Retinal pigment epithelial cell (primary cell): ENCODE measurements at places on chromosomes 13 and 19.

DNA sequence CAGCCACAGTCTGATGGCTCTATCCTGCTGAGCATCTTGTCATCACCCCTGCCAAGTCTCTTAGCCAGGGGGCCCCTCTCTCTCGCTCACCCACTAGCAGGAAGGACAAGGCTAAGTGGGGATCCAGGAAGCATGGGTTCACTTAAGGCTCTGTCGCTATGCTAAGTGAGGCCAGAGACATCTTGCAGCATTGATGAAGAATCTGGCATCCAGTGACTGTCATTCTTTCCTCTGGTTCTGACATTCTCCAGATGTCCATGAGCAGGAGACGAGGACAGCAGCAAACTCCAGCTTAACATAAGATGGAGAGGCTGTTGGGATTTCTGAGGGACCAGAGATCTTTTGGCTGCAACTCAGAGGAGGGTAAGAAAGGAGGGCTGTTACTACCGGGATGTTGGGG is 230.2 kb downstream of the TSHZ3 start:
- no peak for DNase-seq

DNA sequence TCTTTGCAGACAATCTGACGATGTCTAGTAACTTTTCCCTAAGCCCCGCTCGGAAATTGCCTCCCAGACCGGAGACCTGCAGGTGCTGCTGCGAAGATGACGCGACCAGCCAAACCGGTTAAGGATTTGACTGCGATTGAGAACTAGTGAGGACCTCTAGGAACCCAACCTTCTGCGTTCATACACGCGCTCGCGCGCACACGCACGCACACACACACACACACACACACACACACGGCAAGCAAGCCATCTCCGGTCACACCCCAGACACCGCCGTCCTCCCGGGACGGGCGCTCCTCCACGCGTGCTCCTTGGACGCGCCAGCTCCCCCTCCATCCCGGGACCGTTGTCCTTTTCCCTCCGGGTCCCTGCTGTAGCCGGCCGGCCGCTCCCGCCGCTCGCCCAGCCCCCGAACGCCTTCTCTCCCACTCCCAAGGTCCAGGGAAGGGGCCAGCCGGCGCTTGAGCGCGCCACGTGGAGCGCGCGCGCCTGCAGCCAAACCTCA is 1.2 kb downstream of the TBC1D4 start:
- no peak for DNase-seq

- no peak for DNase-seq
Observed at GRCh38 chr19:46493236-46494145, 2.2 kb downstream of the PNMA8B start.

- no peak for DNase-seq
Observed at GRCh38 chr13:43669101-43669500, 117.7 kb downstream of the ENOX1 start.

DNA sequence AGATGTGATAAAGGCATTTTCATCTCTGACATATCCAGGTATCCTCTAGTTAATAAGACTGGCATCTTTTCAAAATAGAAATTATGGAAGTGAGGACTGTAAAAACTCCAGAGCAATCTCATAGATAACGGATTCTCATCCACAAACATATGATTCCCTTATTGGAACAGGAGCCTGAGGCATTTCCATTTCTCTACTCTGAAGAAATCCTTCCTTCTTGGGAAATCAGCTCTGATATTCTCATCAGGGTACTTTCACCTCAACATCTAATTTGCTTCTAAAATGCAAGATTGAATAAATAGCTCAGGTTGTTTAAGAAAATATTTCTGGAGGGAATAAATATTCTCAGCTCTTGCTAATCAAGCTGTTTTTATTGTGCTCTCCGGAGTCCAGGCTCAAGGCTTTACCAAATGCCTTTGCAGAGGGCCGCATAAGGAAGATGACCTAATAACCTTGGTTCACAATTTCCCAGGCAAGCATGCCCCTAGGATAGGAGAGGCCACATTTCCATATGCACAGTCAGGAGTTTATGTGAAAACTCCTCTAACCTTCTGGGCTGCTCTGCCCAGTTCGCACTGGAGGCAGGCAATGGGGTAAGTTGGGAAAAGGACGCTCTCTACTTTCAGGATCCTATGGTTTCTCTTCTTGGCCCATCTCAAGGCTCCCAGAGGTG is 44.0 kb upstream of the RFC3 start:
- DNase-seq: no peak

DNA sequence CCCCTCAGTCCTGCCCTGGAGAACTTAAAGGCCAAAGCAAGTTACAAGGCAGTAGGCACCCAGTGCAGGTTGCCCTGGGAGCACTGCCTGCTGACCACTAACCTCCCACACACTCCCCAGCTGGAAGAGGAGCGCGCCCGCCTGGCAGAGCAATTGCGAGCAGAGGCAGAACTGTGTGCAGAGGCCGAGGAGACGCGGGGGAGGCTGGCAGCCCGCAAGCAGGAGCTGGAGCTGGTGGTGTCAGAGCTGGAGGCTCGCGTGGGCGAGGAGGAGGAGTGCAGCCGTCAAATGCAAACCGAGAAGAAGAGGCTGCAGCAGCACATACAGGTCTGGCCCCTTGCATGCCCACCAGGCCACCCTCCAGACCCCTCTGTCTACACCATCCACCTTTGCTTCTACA is 61.1 kb downstream of the KCNC3 start:
- DNase-seq: no peak

DNA sequence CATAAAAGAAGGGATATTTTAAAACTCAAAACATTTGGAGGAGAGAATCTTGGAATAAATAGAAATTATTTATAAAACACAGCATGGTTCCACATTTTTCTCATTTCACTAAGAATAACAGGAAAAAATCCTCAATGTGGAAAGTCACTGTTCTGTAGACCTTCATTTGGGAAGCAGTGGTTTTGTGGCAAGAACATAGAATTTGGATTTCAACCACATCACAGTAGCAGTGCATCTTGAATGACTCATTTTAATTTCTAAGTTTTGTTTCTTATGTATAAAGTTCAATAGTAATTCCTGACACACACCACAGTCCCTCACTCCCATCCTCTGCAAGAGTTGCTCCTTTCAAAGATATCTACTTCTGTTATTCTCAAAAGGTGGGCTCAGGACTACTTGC is 264.0 kb downstream of the ENOX1 start:
- DNase-seq: no peak

- no peak for DNase-seq
Observed at GRCh38 chr19:53977429-53977990, 13.9 kb upstream of the CACNG6 start.

- no peak for DNase-seq
Observed at GRCh38 chr13:40211586-40211968, 454.9 kb downstream of the FOXO1 start.

DNA sequence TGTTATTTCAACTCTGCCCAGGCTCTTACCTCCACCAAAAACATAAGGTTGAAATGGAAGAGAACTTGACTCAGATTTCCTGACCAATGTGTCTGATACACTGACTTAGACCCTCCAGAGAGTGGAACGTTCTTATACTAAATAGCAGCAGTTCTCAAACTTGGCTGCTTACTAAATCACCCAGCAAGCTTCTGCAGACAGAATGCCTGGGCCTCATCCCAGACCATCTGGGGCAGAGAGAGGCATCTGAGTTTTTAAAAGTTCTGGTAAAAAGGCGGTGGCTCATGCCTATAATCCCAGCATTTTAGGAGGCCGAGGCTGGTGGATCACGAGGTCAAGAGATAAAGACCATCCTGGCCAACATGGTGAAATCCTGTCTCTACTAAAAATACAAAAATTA is 46.3 kb downstream of the NEK5 start:
- DNase-seq: no peak

GRCh38 chr13:20301403-20302071 is 69.4 kb upstream of the GJB6 start:
- no peak for DNase-seq

DNA sequence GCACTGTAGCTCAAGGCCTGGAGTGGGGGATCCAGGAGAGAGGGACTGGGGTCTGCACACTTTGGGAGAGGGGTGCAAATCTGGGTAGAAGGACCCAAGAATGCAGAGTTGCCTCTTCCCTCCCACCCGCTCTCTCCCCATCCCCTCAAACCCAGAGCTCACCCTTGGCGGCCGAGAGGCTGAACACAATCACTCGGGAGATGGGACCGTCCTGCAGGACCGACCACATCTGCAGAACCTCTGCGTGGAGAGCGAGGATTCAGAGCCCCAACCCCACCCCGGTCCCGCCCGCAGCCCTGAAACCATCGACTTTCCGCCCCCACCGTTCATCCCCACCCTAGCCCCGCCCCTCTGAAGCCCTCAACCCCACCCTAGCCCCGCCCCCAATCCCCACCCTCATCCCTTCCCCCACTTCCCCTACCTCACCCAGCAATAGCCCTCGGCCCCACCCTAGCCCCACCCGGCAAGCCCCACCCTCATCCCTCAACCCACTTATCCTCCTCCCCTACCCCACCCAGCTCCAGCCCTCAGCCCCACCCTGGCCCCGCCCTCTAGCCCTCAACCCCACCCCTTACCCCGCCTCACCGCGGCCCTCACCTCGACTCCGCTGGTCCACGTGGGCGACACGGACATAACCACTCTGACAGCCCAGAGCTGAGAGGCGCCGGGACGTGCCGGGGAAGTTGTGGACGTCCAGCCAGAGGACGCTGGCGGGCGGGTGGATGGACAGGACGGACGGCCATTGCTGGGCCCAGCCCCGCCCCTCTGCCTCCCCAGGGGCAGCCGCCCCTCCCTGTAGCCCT is 4.1 kb downstream of the KPTN start:
- DNase-seq: no peak

GRCh38 chr13:96967248-96967745 is 27.0 kb downstream of the OXGR1 start:
- no peak for DNase-seq

DNA sequence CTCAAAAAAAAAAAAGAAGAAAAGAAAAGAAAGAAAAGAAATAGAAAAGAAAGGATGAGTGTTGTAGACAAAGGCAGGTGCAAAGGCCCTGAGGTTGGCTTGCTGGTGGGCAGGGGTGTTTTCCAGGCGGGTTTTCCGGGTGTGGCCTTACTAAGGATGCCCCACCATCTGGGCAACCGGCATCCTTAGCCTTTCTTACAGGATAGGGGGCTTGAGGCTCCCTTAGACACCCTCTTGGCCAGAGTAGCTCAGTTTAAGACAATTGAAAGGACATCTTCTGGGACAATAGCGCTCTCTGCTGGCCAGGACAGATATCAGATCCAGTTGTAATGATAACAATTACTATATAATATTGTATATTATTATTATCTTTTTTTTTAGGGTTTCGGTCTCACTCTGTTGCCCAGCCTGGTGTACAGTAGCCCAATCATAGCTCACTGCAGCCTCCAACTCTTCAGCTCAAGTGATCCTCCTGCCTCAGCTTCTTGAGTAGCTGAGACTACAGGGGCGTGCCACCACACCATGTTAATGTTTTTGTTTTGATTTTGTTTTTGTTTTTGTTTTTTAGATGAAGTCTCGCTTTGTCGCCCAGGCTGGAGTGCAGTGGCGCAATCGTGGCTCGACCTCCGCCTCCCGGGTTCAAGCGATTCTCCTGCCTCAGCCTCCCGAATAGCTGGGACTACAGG is 1.4 kb upstream of the QTRT1 start:
- DNase-seq: no peak

DNA sequence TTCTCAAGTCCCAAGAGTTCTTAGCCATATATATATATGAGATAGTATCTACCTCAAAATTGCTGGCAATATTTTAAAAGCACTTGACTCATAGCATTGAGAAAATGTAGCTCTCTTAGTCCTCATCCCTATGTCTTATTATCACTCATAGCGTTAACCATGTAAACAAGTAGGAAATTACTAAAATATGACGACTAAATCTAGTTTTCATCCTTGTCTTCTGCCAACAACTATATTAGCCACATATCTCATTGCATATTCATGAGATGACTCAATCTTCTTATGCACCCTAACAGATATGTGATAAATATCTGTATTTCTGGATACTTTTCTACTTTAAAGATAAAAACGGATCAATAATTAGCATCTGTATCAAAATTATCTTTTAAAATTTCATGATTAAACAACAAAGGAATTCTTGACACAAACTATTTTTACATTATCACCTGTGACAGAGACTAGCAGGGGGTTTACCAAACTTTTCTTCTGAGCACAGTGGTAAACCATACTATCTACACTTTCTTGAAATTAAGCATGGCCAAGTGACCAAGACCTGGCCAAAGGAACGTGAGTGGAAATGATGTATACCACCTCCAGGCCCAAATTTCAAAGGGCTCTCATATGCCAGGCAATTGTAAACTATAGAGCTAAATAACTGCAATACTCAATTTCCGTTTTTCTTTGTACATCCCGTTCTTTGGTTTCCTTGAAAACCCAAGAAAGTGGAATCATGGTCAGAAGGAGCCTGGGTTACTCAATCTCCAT is 45.7 kb downstream of the ZC3H13 start:
- DNase-seq: no peak

DNA sequence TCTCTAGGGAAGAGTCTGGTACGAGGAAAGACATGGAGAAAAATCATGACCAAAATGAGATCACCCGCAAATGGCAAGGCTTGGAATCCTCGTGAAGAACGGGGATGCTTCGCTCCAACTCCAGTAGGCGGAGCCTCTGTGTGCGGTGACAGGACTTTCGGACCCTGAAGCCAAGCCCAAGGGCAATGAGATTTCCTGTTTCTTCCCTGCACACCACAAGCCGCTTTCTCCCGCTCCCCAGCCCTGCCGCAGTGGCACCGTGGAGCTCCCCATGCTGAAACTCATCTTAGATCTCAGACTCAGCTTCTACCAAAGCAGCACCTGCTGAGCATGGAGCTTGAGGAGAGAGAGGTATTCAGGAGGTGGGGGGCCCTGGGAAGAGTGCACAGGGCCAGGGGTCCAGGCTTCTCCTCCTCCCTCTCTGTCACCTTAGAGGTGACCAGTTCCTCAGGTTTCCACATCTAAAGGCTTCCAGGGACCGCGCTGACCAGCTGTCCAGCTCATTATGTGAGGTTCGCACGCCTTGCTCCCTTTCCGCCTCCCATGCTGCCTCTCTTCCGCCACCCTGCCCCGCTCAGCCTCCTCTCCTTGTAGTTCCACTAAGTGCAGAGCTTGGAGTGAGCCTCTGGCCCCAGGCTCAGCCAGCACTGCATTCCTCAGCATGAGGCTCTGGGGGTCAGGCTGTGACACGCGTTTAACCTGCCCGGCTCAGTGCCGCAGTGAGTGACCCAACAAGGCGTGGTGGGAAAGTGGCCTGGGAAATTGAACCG is 153.8 kb upstream of the SOX1 start:
- DNase-seq: no peak

- no peak for DNase-seq
Observed at GRCh38 chr19:35208121-35208520, 20.4 kb downstream of the FAM187B start.

DNA sequence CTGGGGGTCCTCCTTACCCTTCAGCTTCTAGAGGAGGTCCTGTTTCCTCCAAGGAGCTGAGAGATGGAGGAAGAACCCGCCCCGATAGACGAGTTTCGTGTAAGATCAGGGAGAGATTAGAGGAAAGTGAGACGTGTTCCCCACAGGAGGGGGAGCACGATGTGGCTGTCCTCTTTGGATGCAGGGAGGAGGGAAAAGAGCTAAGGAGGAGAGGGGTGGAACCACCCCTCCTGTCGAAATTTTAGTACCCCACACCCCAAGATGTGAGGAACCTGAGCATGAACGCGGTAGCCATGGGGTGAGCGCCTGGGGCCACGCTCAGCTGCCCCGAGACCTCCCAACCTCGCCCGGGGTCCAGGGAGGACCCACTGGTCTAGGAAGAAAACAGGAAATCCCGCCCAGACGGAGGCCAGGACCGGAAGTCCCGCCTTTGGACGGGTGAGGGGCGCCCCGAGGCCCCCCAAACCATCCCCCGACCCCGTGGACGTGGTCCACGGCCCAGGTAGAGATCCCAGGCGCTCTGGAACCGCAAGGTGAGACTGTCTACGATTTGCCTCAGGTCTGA is 1.2 kb downstream of the AKT1S1 start:
- DNase-seq: no peak
